ENCODE measurements at places on chromosomes 1 and 21.

- no peak for DNase-seq
These were observed 154.6 kb downstream of the FOXD2 start for GRCh38 chr1:47592296-47593012.

- no peak for DNase-seq
These were observed 100.2 kb downstream of the NRIP1 start for GRCh38 chr21:14964621-14965020.

- no peak for DNase-seq
These were observed 74.1 kb downstream of the SERINC2 start for GRCh38 chr1:31487143-31487542.

GRCh38 chr1:67535474-67535873 is 105.3 kb upstream of the SERBP1 start:
- no peak for DNase-seq

DNA sequence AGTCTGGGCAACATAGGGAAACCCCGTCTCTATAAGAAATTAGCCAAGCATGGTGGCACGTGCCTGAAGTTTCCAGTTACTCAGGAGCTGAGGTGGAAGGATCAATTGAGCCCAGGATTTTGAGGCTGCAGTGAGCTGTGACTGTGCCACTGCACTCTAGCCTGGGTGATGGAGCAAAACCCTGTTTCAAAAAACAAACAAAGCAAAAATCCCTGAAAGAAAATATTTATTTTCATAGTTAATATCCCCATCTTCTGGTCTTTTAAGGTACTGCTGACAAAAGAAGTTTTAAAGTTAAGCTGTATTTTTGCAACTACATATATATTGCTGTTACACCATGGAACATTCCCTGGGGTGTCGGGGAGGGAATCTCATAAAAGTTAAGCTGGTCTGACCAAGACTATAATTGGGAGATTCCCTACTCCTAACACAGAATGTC is 26.0 kb downstream of the VAMP4 start:
- DNase-seq = no peak

DNA sequence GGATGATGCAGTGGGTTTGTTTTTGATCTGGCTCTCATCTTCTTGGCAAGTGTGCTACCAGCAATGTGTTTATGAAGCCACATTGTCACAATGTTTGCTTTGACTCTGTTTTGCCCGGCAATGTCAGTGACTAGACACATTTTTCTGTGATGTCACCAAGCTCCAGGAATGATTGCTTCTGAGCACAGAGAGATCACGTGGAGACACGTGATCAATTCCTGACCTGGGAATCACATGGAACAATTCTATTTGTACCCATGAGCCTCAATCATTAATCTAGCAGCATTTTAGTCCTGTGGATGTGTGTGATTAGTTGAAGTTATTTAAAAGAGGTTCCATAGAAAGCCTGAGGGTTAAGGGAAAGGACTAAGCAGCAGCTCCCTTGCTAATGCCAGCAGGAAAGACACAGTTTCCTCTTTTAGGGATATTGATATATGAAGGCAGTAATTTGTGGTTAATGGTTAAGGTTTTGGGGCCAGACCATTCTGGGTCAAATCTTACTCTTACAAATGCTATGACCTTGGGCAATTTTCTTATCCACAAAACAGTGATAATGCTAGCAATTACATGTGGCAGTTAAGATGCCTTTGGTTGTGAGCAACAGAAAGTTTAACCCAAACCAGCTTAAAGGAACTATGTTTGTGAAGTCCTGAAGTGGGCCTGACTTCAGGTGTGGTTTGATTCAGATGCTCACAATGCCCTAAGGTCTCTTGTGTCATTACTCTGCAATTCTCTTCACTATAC is 59.0 kb downstream of the FASLG start:
- no peak for DNase-seq

DNA sequence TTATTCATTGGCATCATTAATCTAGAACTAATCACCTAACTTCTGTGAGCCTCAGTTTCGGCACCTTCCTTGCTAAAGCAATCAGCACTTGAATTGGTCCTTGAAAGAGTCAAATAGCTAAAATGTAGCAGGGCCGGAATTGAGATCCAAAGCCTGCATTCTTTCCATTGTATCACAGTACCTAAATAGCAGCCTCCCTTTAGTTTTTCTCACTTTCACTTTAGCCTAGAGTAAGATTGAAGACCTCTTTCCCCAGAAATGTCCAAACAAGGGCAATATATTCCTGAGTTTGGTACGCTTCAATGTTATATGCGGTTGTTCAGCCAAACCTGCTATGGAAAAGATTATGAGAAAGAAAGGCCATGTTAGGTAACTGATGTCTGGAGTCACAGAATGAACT is 121.9 kb upstream of the BMP8A start:
- no peak for DNase-seq

- DNase-seq = no peak
These were observed 8.6 kb upstream of the UTS2 start for GRCh38 chr1:7861452-7861851.

GRCh38 chr1:3599816-3600215 is 11.5 kb downstream of the MEGF6 start:
- no peak for DNase-seq

DNA sequence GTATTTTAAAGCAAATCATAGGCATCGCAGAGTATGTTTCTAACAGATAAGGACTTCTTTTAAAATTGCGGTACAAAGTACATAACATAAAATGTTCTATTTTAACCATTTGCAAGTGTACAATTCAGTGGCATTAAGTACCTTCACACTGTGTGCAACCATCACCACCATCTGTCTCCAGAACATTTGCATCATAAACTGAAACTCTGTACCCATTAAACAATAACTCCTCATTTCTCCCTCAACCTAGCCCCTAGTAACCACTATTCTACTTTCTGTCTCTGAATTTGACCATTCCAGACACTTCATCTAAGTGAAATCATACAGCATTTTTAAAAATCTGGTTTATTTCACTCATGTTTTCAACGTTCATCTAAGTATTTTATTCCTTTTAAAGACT is 16.6 kb upstream of the ATF3 start:
- no peak for DNase-seq

Measured in naive thymus-derived CD4-positive, alpha-beta T cell (primary cell).